ENCODE measurements at places on chromosomes 2 and 18. TPM values are rescaled to one million over a fixed set of nuclear protein-coding genes. Genes with fewer than 3 reads are reported as not detected.

The IGFBP2 gene
- total RNA-seq = 36.3 TPM

The RND3 gene
- 559 TPM for total RNA-seq

DNA sequence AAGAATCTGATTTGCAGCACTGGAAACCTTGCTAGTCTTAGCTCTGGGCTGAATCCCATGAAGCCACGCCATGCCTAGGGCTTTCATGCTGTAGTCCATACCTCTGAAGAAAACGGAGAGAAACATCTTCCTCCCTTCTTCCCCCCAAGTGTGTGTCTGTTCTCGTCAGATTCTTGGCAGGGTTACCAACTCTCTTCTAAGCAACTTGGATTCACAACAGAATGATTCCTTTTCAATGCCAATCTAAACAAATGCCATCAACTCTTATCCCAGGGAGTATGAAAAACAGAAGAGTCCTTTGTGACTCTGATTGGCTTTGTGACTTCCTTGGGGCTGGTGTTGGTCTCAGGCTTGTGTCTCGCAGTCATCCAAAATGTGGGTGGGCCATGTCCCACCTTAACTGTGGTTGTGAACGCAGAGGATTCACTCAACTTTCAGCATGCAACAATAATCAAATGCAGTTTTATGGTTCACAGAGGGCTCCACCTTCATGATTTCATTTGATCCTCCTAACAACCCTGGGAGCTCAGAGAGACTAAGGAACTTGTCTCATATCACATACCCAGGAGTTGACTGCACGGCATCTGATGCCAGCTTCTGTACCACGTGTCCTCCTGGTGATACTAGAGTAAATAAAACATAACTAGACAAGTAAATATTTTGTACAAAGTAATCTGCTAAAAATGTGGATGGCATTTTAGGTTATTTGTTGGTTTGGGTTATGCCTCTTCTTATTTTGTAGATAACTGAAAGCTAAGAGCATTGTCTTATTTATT, 186.0 kb upstream of the TNP1 start:
- peak; percentile 35 for DNase-seq

GRCh38 chr18:79853303-79853992, 55.7 kb downstream of the KCNG2 start:
- DNase-seq = no peak

GRCh38 chr2:120758181-120759144, 22.8 kb downstream of the GLI2 start:
- peak; percentile 79 for DNase-seq

DNA sequence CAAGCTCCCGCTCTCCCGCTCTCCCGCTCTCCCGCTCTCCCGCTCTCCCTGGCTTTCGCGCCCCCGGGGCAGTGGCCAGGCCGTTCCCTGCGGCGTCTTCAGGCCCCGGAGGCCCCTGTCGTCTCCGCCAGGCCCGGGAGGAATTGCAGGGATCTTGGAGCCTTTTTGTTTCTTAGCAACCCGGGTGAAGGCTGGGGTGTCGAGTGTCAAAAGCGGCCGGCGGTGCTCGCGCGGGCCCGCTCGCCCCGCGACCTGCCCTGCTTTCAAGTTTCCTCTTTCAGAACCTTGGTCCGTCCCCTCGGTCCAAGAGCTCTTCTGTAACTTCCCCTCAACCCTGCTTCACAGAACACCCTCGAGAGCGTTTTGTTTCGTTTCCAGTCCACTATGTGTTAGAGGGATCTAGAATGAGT, 1.4 kb downstream of the RNF138 start:
- peak; percentile 67 for DNase-seq

- no peak for DNase-seq
These were observed 97.2 kb downstream of the MYO5B start for GRCh38 chr18:50097702-50098101.

DNA sequence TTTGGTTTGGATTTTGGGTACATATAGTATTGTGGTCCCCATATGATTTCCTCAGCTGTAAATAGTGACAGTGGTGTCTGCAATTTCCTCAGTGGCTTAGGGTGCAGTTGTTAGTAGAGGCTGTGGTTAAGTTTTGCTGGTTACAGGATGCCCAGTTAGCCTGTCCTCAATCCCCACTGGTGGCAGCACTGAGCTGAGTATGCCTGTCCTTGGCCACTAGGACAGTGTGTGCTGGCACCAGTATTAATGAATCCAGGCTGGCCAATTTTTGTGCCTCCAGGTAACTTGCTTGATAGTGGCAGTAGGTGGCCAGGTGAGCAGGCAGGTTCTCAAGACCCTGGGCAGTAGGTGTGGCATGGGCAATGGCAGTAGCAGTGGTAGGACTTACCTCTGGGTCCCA, 973.1 kb downstream of the TMEM182 start:
- no peak for DNase-seq

- DNase-seq = peak; percentile 90
These were observed 361.8 kb downstream of the RND3 start for GRCh38 chr2:150125708-150126107.

- peak; percentile 20 for DNase-seq
These were observed 123.8 kb downstream of the AKAIN1 start for GRCh38 chr18:5073026-5073944.

- no peak for DNase-seq
These were observed 3.8 kb upstream of the ARID5A start for GRCh38 chr2:96532641-96533291.

GRCh38 chr2:108806371-108807113, 20.0 kb downstream of the CCDC138 start:
- DNase-seq = no peak

DNA sequence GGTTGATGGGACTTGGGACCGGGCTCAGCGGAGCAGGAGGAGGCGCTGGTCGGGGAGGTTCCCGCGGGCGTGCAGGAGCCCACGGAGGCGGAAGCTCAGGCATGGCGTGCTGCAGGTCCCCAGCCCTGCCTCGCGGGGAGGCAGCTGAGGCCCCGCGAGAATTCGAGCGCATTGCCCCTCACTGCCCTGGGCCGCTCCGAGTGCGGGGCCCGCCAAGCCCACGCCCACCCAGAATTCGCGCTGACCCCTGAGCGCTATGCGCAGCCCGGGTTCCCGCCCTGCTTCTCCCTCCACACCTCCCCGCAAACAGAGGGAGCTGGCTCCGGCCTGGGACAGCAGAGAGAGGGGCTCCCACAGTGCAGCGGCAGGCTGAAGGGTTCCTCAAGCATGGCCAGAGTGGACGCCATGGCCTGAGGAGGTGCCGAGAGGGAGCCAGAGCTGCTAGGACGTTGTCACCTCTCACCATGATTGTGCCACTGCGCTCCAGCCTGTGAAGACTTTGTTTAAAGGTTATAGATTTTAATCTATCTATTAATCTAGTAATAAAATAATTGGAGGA, 357.2 kb upstream of the RGPD4 start:
- no peak for DNase-seq
